Uterus (tissue), 4 donors: ENCODE measurements at places on chromosomes 6 and 20. TPM values are rescaled to one million over a fixed set of nuclear protein-coding genes. Genes with fewer than 3 reads are reported as not detected.

- H3K4me1 ChIP-seq = peaks cover 14% of the 10 kb centered on the region
- H3K27me3 ChIP-seq = no peaks in the 10 kb centered on the region
- DNase-seq = no peak
- no peaks in the 10 kb centered on the region for H3K36me3 ChIP-seq
These were observed 3.4 kb upstream of the SLC22A23 start for GRCh38 chr6:3460253-3460652.

- no peak for DNase-seq
- no peaks in the 10 kb centered on the region for H3K27me3 ChIP-seq
- H3K4me3 ChIP-seq = no peak overlapping the region
- H3K4me1 ChIP-seq = no peaks in the 10 kb centered on the region
- no peak overlapping the region for H3K27ac ChIP-seq
These were observed 33.2 kb downstream of the TAF8 start for GRCh38 chr6:42083530-42083929.

- H3K27me3 ChIP-seq = no peaks in the 10 kb centered on the region
- no peaks in the 10 kb centered on the region for H3K36me3 ChIP-seq
- peak overlapping the region; percentile 43 for H3K27ac ChIP-seq
- peaks cover 4% of the 10 kb centered on the region for H3K4me1 ChIP-seq
- DNase-seq = no peak
- no peak overlapping the region for H3K4me3 ChIP-seq
These were observed 114.7 kb upstream of the PHACTR1 start for GRCh38 chr6:12601881-12602280.

- no peak overlapping the region for H3K27ac ChIP-seq
- no peaks in the 10 kb centered on the region for H3K36me3 ChIP-seq
- H3K4me1 ChIP-seq = no peaks in the 10 kb centered on the region
- no peak for DNase-seq
These were observed 7.0 kb upstream of the ZKSCAN8 start for GRCh38 chr6:28134716-28135115.

The TNFRSF6B gene
- 0.83 TPM for total RNA-seq

The SPATA25 gene
- 3.8 TPM for total RNA-seq

GRCh38 chr6:109872968-109873545, 105.1 kb upstream of the GPR6 start:
- H3K36me3 ChIP-seq = no peaks in the 10 kb centered on the region
- no peaks in the 10 kb centered on the region for H3K27me3 ChIP-seq
- no peak for DNase-seq

- no peak for DNase-seq
- no peak overlapping the region for H3K4me3 ChIP-seq
- H3K27me3 ChIP-seq = no peaks in the 10 kb centered on the region
- no peaks in the 10 kb centered on the region for H3K36me3 ChIP-seq
- H3K27ac ChIP-seq = no peak overlapping the region
These were observed 556.6 kb upstream of the CDH4 start for GRCh38 chr20:60695226-60696000.

The PPARD gene
- total RNA-seq = 7.4 TPM

GRCh38 chr6:4303638-4304037, 168.3 kb upstream of the ECI2 start:
- H3K36me3 ChIP-seq = no peaks in the 10 kb centered on the region
- DNase-seq = no peak
- H3K27ac ChIP-seq = no peak overlapping the region
- no peaks in the 10 kb centered on the region for H3K4me1 ChIP-seq
- H3K27me3 ChIP-seq = no peaks in the 10 kb centered on the region

DNA sequence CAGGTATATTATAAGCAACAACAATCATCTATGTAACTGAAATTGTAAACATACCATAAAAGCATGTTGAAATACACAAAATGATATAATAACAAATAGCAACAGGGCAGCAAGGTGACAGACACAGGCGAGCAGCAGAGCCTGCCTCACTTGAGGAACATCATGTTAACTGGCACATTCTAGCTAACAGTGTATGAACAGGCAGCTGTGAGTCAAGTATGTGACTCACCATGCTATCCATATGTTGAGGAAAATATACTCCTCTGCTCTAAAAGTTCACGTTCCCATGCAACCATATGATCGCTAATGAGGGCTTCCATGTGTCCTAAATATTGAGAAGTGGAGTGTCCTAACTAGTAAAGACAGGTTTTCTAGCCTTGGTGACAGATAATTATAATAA, 18.4 kb downstream of the SERAC1 start:
- no peak overlapping the region for H3K27ac ChIP-seq
- no peak for DNase-seq
- no peaks in the 10 kb centered on the region for H3K4me1 ChIP-seq
- no peaks in the 10 kb centered on the region for H3K36me3 ChIP-seq
- H3K4me3 ChIP-seq = no peak overlapping the region

The CGA gene
- not detected for total RNA-seq

DNA sequence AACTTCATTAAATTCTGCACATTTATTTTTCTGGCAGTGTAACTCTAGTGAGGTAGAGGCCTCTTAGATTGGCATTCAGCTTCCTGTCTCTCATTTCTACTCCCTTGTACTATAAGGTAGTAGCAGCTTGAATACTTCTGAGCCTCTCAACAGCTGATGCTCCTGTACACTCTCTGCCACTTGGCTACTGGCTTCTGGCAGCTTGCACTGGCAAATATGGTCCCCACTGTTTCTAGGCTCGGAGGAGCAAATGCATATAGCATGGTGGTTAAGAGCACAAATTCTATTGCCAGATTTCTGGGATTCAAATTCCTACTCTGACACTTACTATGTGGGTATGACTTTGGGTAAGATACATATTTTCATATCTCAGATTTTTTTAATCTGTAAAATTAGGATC, 292.8 kb upstream of the ADGRB3 start:
- no peak overlapping the region for H3K4me3 ChIP-seq
- DNase-seq = no peak
- no peak overlapping the region for H3K27ac ChIP-seq

DNA sequence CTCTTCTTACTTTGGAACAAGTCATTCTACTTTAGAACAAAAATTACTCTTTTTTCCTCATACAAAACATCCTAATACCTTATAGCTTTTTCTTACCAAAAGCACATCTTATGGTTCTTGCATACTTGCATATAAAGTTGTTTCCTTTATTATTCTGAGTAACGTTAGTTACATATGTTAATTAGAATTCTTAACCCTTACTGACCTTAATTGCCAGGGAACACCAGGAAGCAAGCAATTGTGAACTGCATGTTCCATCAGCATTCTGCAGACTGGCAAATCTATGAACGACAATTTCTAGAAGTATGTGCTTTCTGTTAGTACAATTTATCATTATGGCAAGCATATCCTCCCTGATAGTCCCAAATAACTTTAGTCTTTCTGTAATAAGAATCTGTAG, 831.0 kb downstream of the C6orf118 start:
- no peak for DNase-seq
- H3K4me3 ChIP-seq = no peak overlapping the region
- H3K27me3 ChIP-seq = no peaks in the 10 kb centered on the region
- no peaks in the 10 kb centered on the region for H3K4me1 ChIP-seq

GRCh38 chr20:18728165-18728869, 85.3 kb upstream of the SCP2D1 start:
- H3K36me3 ChIP-seq = no peaks in the 10 kb centered on the region
- H3K4me3 ChIP-seq = no peak overlapping the region
- H3K27me3 ChIP-seq = no peaks in the 10 kb centered on the region
- no peak overlapping the region for H3K27ac ChIP-seq
- no peaks in the 10 kb centered on the region for H3K4me1 ChIP-seq
- DNase-seq = peak; percentile 9

DNA sequence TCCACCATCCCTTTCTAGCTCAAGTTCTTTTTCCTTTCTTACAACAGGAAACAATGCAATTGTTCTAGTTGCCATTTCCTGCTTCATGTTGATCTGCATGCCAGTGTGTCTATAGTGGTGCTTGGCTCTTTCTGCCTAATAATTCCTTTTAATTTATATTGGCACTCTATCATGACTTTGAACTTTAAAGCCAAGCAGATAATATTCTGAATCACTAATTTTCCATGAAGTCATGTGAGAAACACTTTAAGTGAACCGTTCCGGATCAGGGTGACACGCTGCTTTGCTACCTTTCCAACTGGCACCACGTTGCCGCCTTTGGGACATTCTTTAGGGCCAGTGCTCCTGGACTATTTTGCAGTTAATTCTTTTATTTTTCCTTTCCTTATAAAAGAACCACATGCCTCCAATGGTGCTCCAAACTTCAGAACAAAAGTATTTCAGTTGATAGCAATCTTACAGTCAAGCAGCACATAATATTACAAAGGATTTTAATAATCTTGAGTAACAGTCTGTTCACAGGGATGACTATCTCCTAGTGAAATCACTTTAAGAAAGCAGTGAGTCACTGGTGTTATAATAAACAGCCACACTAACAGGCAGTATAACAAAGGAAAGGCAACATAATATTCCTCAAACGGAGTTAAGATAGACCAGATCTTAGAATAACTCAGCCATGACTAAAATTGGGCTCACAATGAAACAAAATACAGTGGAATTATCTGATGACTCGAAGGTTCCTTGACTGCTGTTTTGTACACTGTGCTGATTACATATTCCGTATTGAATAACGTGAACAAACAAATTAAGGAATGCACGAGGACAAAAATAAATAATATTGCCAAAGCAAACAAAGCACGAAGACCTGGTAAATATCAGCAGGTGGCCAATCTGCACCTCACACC, 19.0 kb upstream of the BLOC1S5 start:
- H3K36me3 ChIP-seq = no peaks in the 10 kb centered on the region
- no peak overlapping the region for H3K4me3 ChIP-seq
- no peaks in the 10 kb centered on the region for H3K27me3 ChIP-seq

DNA sequence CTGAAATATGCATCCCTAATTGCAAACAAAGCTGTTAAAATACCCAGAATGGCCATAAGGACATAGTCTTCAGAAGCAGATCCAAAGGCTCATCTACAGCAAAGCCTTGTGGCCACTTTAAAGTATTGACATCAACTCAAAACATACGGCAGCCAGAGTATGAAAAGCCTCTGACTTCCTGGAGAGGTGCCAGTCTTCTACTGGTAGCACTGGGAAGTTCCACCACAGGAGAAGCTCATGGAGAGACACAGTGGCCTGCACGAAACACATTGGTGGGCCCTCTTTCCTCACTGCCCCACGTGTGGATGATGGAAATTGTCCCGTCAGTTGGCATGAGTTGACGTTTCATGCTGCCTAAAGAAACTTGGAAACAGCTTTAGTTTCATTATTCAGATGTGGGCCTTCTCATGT, 202.6 kb upstream of the HEY2 start:
- no peaks in the 10 kb centered on the region for H3K36me3 ChIP-seq
- H3K4me3 ChIP-seq = no peak overlapping the region
- H3K27me3 ChIP-seq = no peaks in the 10 kb centered on the region
- H3K4me1 ChIP-seq = no peaks in the 10 kb centered on the region
- no peak overlapping the region for H3K27ac ChIP-seq

GRCh38 chr20:51531141-51531710, 11.3 kb downstream of the NFATC2 start:
- H3K4me3 ChIP-seq = no peak overlapping the region
- H3K4me1 ChIP-seq = no peaks in the 10 kb centered on the region
- H3K36me3 ChIP-seq = no peaks in the 10 kb centered on the region
- H3K27ac ChIP-seq = no peak overlapping the region
- no peaks in the 10 kb centered on the region for H3K27me3 ChIP-seq

The POLH gene
- total RNA-seq = 35.1 TPM

The SNPH gene
- total RNA-seq = 6.0 TPM

DNA sequence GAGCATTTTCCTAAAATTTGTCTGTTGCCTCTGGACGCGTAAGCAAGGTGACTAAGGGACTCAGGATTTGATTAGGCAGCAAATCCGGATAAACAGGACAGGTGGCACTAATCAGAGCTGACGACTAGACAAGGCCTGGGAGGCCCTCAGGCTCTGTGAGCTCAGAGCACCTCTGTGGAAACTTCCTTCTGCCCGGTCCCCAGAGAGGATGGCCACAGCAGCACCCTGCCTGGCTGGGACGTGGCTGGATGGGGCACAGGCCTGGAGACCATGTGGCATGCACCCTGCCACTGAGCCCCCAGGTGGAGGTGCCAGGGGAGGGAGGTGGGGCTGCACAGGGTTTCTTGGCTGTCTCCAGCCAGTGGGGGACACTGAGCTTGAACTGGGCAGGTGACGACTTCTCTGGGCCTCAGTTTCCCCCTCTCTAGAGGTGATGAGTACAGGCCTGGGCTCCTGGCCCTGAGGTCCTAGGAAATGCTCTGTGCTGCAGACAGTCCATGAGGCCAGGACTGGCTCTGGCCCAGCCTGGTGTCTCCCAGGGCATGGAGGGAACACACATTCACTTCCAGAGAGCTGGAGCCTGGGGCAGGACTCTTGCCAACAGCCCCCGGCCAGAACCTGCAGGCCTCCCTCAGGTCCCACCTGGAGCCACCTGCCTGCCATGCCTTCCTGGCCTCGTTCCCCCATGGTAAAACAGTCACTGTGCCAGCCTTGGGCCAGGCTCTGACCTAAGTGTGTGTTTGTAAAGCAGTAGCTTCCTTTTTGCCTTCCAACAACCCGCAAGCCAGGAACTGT, 39.6 kb upstream of the STX16 start:
- H3K4me1 ChIP-seq = no peaks in the 10 kb centered on the region
- H3K27ac ChIP-seq = no peak overlapping the region
- no peak for DNase-seq

DNA sequence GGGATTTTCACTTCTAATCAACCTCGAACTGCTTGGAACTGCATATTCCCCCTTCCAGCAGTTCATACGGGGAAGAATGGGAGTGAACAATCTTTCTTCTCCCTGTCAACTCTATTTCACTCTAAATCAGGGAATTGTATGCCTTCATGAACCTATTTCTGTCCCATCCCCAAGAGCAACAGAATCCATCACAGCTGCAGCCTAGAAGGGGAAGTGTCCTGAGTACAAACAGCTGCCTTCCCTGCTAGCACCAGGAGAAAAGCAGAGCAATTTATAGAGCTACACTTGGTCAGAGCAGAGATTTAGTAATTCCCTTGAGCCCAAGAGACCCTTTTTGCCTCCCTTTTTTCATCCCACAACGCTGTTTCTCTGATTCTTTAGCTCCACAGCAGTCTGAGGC, 208.4 kb downstream of the ADGRG6 start:
- no peaks in the 10 kb centered on the region for H3K27me3 ChIP-seq
- H3K36me3 ChIP-seq = no peaks in the 10 kb centered on the region
- no peak overlapping the region for H3K4me3 ChIP-seq
- H3K27ac ChIP-seq = no peak overlapping the region
- H3K4me1 ChIP-seq = no peaks in the 10 kb centered on the region
- DNase-seq = no peak

- DNase-seq = no peak
- peak overlapping the region; percentile 1 for H3K27ac ChIP-seq
- H3K36me3 ChIP-seq = no peaks in the 10 kb centered on the region
- H3K27me3 ChIP-seq = no peaks in the 10 kb centered on the region
- H3K4me3 ChIP-seq = no peak overlapping the region
These were observed 77.2 kb downstream of the SSR1 start for GRCh38 chr6:7235712-7236305.
